Body of pancreas (tissue), 4 donors: ENCODE measurements at places on chromosomes 11 and 22. TPM values are rescaled to one million over a fixed set of nuclear protein-coding genes. Genes with fewer than 3 reads are reported as not detected.
A peak's percentile ranks its signal among the peaks of the same experiment; 100 is the strongest.

The RFPL3 gene
- total RNA-seq = not detected

DNA sequence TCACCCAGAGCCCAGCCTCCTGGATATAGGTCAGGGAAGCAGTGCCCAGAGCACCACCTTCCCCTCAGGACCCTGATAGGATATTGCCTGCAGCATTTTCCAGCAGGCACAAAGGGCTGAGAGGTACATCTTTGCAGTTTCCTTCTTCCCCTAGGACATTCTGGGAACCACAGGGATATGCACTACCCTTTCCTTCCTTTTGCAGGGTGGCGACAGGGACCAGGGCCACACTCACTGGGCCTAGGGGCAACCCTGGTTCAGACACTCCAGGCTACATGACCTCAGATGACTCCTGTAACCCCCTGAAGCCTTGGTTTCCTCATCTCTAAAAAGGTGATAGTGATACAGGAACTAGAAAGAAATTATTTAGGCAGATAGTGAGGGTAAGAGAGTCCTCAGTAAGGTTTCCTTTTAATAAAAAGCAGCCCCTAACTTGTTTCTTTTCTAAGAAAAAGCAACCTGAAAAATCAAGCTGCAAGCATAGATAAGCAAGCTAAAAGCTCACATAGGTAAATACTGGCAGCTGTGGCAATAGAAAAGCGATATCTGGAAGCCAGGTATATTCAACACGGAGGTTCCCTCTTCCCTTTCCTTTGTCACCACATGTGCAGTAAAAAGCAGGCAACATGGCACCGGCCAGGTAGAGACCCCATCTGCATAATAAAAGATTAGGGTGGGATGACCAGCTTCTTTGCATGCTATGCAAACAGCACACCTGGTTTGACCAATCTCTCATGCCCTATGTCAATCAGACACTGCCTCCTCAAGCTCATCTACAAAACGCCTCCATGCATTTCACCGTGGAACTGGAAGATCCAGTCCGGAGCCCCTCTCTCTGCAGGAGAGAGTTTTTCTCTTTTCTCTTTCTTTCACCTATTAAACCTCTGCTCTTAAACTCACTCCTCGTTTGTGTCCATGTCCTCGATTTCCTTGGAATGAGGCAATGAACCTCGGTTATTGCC is 13.2 kb upstream of the MRGPRX2 start:
- H3K27me3 ChIP-seq = no peaks in the 10 kb centered on the region
- no peak for DNase-seq

- peak overlapping the region; percentile 15 for H3K27ac ChIP-seq
- H3K36me3 ChIP-seq = no peaks in the 10 kb centered on the region
- no peak for DNase-seq
- H3K4me3 ChIP-seq = no peak overlapping the region
- no peaks in the 10 kb centered on the region for H3K27me3 ChIP-seq
These were observed 40.8 kb downstream of the LGR4 start for GRCh38 chr11:27431808-27432207.

GRCh38 chr11:110027627-110028371 is 65.4 kb upstream of the ZC3H12C start:
- H3K27ac ChIP-seq = peak overlapping the region; percentile 62
- DNase-seq = no peak
- H3K4me3 ChIP-seq = no peak overlapping the region
- peaks cover 7% of the 10 kb centered on the region for H3K4me1 ChIP-seq
- no peaks in the 10 kb centered on the region for H3K27me3 ChIP-seq

DNA sequence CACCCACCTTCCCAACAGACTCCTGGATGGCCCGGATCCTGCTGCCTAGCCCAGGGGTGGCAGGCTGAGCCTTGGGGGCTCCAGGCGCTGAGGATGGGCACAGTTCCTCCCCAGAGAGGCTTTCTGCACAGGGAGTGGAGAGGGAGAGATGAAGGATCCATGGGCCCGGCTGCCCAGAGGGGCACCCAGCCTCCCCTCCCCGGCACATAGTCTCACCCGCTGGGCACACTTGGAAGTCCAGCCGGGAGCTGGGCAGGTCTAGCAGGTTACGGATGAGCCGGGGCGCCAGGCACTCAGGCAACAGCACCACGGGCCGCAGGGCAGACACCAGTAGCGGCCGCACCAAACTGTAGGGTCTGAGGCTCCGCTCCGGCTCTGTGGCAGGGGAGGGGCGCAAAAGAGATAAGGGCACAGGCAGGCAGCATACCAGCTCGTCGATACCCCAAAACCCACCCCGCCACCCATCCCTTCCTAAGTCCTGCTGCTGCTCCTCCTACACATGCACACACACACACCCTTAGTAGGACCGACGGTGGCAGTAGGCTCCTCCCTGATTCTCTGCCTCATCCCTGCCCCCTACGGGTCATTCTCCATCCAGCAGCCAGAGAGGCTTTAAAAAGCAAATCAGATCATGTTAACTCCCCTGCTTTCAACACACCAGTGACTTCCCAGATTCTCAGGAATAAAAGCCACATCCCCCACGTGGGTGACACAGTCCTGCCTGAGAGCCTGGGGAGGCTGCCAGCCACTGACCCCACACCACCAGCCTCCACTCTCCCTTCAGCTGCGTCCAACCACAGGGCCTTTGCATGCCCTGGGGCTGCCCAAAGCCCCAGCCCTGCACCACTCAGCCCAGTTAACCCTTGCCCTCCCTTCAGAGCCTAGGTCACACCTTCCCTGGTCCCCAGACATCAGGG is 6.5 kb upstream of the MFNG start:
- H3K27me3 ChIP-seq = no peaks in the 10 kb centered on the region
- DNase-seq = no peak
- H3K27ac ChIP-seq = no peak overlapping the region
- no peaks in the 10 kb centered on the region for H3K4me1 ChIP-seq
- H3K36me3 ChIP-seq = no peaks in the 10 kb centered on the region

DNA sequence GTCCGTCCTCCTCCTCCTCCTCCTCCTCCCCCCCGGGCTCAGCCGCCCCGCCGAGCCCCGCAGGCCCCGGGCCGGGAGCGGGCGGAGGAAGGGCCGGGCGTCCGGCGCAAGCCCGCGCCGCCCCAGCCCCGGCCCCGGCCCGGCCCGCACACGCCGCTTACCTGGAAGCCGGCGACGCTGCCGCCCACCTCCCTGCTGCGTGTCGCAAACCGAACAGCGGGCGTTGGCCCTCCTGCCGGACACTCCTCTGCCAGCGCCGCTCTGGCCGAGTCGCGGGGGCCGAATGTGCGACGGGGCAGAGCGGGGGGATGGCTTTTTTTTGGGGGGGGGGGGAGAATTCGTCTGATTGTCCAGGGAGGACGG is 1.1 kb downstream of the IGF2 start:
- no peaks in the 10 kb centered on the region for H3K36me3 ChIP-seq
- peaks cover 28% of the 10 kb centered on the region for H3K27me3 ChIP-seq
- DNase-seq = no peak
- no peak overlapping the region for H3K4me3 ChIP-seq
- peaks cover 22% of the 10 kb centered on the region for H3K4me1 ChIP-seq

The CRYBA4 gene
- total RNA-seq = not detected

GRCh38 chr11:104127828-104128227 is 36.1 kb downstream of the PDGFD start:
- H3K36me3 ChIP-seq = no peaks in the 10 kb centered on the region
- H3K4me1 ChIP-seq = peaks cover 18% of the 10 kb centered on the region
- H3K27me3 ChIP-seq = no peaks in the 10 kb centered on the region
- no peak for DNase-seq
- no peak overlapping the region for H3K27ac ChIP-seq

GRCh38 chr11:84549217-84549616 is 1077.9 kb downstream of the DLG2 start:
- H3K27ac ChIP-seq = no peak overlapping the region
- no peaks in the 10 kb centered on the region for H3K27me3 ChIP-seq
- no peak for DNase-seq

The FZD4 gene
- 25.4 TPM for total RNA-seq

DNA sequence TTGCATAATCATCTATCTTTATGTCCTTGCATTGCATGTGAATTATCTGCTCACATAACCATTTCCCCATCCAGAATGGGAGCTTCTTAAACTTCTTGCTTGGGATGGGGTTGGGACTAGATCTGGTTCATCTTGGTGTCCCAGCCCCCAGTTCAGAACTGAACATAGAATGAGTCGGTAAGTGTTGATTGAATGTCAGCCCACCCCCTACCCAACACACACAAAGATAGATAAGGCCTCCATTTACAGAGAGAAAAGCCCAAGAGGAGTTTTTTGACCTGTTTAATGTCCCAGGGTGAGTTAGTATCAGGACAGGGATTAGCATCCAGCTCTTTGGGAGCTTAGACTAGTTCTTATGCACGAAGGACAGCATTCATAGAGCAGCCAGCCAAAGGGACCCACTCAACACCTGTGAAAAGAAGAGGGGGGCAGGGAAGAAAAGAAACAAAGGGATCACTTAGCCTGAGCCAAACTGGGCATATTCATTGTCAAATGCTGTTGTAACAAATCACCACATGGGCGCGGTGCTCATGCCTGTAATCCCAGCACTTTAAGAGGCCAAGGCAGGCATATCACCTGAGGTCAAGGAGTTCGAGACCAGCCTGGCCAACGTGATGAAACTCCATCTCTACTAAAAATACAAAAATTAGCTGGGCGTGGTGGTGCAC is 57.4 kb downstream of the CHRDL2 start:
- no peak overlapping the region for H3K4me3 ChIP-seq
- H3K4me1 ChIP-seq = peaks cover 10% of the 10 kb centered on the region
- no peaks in the 10 kb centered on the region for H3K27me3 ChIP-seq

The PICALM gene
- 132 TPM for total RNA-seq

The RBM4B gene
- 13.2 TPM for total RNA-seq

The AQP11 gene
- 1.6 TPM for total RNA-seq

GRCh38 chr11:108983636-108984420 is 319.0 kb downstream of the DDX10 start:
- H3K36me3 ChIP-seq = no peaks in the 10 kb centered on the region
- no peaks in the 10 kb centered on the region for H3K27me3 ChIP-seq
- no peak overlapping the region for H3K4me3 ChIP-seq
